Activated CD4-positive, alpha-beta memory T cell treated with anti-CD3 and anti-CD28 coated beads, Interleukin-2, amount 10 ng/mL, durations not matched to agents 7 days and 5 days (primary cell): ENCODE measurements at places on chromosomes 7 and 10.

DNA sequence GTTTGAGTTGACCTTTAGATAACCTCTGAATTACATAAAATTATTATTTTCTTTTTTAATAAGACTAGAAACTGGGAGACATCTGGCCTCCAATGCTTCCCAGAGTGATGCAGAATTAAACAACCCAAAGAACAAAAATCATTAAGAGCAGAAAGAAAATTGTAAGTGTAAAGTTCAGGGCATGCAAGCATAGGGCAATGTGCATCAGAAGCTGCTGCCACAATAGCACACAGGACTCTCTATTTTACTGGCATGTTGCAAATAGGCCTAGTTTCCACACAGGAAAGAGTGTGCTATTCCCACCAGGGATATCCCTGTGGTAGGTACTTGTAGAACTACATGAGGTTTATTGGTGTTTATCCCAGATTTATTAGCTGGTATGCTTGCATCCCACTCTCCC, 20.5 kb upstream of the STEAP2 start:
- no peak for DNase-seq

DNA sequence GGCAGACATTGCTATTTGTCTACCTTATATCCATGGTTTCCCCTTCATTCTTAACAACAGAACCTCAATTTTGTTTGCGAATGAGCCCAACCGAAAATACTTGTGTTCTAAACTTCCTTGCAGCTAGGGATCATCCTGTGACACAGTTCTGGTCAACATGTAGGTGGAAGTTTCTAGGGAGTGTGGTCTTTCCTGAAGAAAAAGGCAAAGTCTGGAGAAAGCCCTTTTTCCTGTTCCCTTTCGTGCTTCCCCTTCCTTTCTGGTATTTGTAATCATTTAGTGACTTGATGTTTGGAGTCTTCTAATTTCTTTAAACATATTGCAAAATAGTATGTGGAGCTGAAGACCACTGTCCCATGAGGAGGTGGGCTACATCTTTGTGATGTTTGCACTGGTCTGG, 2.9 kb upstream of the IFRD1 start:
- no peak for DNase-seq

- DNase-seq = peak; percentile 61
Observed at GRCh38 chr10:132443605-132443982, 46.6 kb downstream of the PWWP2B start.

- no peak for DNase-seq
Observed at GRCh38 chr7:109967406-109967805, 1123.5 kb upstream of the LRRN3 start.

GRCh38 chr10:59879363-59879913, 26.9 kb downstream of the CCDC6 start:
- DNase-seq = no peak

DNA sequence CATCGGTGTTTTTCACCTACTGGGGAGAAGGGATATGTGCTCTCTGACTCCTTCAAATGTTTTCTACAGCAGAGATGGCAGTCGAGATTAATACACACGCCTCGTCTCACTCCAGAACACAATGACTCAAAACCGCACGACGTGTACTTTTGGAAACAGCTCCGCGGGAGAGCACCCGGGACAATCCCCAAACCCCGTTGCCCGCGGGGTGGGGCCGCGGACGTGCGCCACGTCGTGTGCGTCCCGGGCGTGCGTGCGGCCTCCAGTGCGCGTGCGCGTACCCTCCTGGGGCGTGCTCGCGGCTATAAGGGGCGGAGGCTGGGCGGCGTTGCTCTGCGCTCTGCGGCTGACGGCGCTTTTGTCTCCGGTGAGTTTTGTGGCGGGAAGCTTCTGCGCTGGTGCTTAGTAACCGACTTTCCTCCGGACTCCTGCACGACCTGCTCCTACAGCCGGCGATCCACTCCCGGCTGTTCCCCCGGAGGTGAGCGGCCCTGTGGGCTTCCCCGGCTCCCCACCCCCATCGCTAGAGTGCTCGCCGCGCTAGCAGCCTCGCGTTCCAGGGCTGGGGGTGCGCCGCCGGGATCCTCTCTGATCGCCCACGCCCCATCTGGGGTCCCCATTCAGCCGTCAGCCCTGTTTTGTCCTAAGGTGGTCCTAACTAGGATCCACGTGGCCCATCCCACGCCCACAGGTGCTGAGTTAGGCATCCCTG, at the start of gene HILPDA:
TSS of gene HILPDA (plus strand) at position 336 of the 712 bp plus-strand sequence. CDS start 1,391 bp downstream, outside the sequence.
- DNase-seq = peak; percentile 95

GRCh38 chr10:48497780-48498770, 106.8 kb downstream of the ARHGAP22 start:
- DNase-seq = peak; percentile 11

DNA sequence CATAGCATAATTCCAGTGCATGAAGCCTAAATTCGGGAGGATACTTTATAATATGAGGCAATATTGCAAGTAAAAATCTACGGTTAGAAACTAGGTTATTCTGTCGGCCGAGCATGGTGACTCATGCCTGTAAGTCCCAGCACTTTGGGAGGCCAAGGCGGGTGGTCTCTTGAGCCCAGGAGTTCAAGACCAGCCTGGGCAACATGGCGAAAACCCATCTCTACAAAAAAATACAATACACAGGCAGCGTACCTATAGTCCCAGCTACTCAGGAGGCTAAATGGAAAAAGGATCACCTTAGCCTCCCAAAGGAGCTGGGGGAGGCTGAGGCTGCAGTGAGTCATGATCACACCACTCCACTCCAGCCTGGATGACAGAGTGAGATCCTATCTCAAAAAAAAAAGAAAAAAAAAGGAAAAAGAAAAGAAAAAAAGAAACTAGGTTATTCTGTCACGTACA, 14.2 kb downstream of the SKAP2 start:
- no peak for DNase-seq

GRCh38 chr10:7797582-7797981, 9.6 kb downstream of the ATP5F1C start:
- no peak for DNase-seq

DNA sequence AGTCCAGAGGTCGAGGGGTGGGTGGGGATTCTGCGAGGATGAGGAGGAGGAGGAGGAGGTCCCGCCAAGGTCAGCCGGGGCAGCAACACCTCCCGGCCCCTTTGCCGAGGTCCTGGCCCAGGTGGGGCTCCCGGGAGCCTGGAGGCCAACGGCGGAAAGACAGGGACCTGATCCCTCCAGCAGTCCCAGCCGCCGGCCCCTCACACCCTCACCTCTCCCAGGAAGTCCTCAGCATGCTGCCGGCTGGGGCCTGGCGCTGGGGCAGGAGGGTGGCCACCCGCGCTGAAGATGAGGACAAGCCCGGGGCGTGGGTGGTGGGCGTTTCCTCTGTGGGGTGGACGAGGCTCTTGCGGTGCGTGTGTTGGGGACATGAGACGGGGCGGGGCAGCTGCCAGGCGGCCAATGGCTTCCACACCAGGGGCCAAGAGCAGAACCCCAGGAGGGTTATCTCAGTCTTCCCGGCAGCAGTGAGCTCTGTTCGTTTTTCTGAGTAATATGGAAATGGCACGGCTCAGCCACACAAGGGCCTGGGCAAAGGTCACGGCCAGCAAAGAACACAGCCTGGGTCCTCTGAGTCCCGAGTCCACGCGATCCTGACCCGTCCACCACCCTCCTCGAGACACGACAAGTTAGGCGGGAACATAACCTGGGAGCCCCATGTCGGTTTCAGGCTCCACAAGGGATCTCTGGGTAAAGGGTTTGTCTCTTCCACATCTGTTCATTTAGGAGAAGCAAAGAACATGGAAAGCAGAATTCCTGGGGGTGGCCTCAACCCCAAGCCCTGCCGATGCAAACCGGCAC, 82.9 kb upstream of the PDGFA start:
- peak; percentile 54 for DNase-seq

- no peak for DNase-seq
Observed at GRCh38 chr10:83806717-83807116, 332.6 kb upstream of the GHITM start.

- no peak for DNase-seq
Observed at GRCh38 chr10:9613338-9614075, 1404.2 kb upstream of the CELF2 start.

DNA sequence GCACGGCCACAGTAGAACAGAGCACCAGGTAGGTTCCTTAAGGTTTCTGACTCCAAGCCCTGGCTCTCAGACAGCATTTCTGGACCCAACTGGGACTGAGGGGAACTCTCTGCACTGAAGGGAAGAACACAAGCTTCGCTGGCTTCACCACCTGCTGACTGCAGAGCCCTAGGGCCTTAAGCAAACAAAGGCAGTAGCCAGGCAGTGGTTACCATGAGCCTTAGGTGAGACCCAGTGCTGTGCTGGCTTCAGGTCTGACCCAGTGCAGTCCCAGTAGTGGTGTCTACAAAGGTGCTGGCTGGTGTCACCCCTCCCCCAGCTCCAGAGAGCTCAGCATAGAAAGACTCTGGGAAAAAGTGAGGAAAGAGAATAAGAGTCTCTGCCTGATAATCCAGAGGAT, 59.5 kb downstream of the SIRT1 start:
- DNase-seq = no peak

- no peak for DNase-seq
Observed at GRCh38 chr10:36324831-36325230, 682.7 kb upstream of the FZD8 start.

GRCh38 chr10:85026878-85027467, 698.6 kb downstream of the CCSER2 start:
- no peak for DNase-seq

GRCh38 chr7:99020413-99020715, 123.5 kb downstream of the SMURF1 start:
- no peak for DNase-seq

DNA sequence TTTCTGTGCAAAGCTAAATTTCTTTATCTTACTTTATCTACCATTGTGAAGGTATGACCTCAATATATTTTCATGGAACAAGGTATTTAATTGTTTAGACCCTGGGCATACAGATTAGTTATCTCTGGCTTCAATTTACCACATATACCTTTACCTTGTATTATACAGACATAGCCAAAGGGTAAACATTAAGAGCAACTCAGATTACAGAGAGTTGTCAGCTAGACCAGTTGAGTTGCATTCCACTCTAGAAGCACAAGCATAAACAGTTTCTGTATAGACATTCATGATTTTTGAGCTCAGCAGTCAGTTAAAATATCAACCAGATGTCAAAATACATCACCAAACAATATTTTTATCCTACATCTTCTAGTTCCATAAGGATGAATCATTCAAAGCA, 857.3 kb upstream of the ZWINT start:
- no peak for DNase-seq

DNA sequence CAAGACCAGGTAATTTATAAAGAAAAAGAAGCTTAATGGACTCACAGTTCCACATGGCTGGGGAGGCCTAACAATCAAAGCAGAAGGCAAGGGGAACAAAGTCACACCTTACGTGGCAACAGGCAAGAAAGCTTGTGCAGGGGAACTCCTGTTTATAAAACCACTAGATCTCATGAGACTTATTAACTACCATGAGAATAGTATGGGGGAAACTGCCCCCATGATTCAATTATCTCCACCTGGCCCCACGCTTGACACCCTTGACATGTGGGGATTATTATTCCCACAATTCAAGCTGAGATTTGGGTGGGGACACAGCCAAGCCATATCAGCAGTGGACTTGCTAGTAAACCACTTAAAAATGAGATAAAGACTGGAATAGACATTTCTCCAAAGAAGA, 451.7 kb downstream of the DNAJB9 start:
- DNase-seq = no peak

- no peak for DNase-seq
Observed at GRCh38 chr10:43903451-43903850, 254.8 kb upstream of the ZNF32 start.

GRCh38 chr10:1142596-1142995, 86.4 kb downstream of the WDR37 start:
- peak; percentile 30 for DNase-seq

DNA sequence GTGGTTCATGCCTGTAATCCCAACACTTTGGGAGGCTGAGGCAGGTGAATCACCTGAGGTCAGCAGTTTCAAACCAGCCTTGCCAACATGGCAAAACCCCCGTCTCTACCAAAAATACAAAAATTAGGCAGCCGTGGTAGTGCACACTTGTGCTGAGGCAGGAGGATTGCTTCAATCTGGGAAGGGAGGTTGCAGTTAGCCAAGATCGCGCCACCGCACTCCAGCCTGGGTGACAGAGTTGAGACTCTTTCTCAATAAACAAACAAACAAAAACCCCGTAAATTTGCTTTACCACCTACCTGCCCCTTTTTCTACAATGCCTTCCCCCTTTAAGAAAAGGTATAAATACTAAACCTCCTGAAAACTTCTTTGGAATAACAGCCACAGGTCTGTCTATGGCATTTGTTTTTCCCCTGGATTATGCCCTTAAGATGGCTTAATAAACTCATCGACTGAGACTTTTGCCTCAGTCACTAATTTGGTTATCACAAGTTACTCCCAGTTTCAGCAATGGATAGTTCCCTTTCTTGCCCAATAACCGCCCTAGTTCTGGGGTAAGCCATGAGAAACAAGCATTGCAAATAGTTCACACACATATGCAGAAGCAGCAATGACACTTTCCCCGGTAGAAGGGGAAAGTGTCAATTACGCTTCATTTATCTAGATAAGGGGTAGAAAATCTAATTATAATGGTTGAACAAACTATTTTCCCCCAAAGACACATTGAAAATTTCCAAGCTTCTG, 52.8 kb upstream of the SVIL start:
- no peak for DNase-seq

DNA sequence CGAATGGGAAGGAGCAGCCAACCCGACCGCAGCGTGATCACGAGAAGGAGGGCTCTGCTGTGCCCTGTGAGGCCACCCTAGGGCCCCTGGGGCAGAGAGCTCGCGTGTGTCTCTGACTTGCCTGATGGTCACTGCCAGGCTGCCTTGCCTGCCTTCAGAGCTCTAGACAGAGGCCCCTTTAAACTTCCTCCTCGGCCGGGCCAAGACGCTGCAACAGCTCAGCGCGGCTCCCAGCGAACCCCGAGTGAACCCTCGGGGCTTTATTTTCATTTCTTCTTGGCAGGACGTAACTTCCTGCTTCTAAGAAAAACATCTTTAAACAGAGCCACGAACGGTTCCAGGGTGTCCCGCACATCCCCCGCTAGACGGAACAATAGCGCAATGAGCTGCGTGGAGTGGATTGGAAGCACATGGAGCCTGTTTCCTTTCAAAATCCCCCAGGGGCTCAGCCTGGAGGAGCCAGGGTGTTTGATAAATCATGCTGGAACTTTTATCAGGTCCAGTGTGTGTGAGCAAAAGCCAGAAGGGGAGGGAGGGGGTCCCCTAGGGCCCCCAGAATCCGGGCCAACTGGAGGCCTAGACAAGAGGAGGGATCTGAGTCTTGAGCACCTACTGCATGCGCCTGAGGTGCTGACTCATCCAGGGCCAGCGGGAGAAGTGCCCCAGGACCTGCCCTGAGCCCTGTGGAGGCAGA, 134.1 kb upstream of the GDF10 start:
- peak; percentile 36 for DNase-seq

DNA sequence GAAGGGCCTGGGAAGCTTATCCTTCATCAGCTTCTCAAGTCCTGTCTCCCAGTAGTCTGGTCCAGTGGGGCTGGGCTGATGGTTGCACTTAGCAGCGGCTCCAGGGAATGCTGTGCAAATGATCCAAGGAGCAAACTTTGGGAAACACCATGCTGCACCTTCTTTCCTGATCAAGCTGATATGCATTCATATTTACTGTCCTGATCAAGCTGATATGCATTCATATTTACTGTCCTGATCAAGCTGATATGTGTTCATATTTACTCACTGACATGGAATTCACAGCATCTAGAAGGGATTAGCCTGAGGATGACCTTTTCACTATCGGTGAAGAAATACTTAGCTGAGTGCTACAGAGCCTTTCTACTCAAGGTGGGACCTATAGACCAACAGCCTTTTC, 330.7 kb downstream of the BMPER start:
- DNase-seq = no peak

- DNase-seq = no peak
Observed at GRCh38 chr10:52864201-52865106, 91.9 kb upstream of the MBL2 start.
